ENCODE measurements at places on chromosomes 1 and 21.
A peak's percentile ranks its signal among the peaks of the same experiment; 100 is the strongest.

GRCh38 chr1:183836598-183836997 is 31.7 kb downstream of the RGL1 start:
- DNase-seq = no peak

GRCh38 chr1:110708974-110709440 is 34.3 kb upstream of the KCNA3 start:
- no peak for DNase-seq

- DNase-seq = no peak
Observed at GRCh38 chr1:210260096-210260495, 27.5 kb downstream of the SERTAD4 start.

GRCh38 chr1:43716559-43717281 is 9.4 kb downstream of the ST3GAL3 start:
- DNase-seq = no peak

DNA sequence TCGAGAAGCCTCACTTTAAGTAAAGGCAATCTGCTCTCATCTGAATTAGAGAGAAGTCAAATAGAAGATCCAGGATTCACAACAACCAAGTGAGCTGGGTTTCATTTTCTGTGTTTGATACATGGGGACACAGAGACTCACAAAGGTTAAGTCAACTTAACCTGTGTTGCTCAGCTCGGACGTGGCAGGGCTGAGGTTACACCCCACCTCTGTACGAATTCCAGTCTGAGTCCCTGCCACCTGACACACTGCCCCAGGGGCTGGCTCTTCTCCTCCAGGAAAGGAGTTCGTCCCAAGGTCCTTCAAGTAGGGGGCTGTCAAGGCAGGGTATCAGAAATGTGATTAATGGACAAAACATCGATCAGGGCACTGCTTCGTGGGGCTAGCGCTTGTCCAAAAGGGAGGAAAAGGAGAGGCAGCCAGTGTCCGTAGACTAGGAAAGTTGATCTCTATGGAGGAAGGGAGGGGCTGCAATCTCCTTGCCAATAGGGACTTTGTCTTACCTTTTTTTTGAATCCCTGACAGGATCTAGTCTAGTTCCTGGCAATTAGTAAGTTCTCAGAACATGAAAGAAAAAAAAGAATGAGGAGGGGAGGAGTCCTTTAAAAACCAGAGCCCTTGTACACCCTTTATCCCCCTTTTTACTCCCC is 116.4 kb downstream of the CNIH3 start:
- DNase-seq = no peak

DNA sequence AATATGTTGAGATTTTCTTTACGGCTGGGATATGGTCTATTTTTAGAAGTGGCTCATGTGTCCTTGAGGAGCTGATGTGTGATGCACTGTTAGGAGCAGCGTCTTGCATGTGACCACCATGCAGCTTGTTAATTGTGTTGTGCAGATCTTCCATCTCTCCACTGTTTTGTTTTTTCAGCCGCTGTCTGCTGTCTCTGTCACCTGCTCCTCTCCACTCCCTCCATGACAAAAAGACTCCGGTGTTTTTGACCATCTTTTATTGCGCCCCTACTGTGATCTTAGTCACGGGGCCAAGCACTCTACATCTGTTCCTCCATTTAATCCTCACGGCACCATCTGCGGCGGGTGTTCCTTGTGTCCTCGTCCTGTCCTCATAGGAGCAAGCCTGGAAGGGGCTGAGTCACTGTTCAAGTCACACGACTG is 51.8 kb downstream of the ADARB1 start:
- no peak for DNase-seq

- DNase-seq = no peak
Observed at GRCh38 chr1:233654658-233655280, 40.9 kb downstream of the KCNK1 start.

DNA sequence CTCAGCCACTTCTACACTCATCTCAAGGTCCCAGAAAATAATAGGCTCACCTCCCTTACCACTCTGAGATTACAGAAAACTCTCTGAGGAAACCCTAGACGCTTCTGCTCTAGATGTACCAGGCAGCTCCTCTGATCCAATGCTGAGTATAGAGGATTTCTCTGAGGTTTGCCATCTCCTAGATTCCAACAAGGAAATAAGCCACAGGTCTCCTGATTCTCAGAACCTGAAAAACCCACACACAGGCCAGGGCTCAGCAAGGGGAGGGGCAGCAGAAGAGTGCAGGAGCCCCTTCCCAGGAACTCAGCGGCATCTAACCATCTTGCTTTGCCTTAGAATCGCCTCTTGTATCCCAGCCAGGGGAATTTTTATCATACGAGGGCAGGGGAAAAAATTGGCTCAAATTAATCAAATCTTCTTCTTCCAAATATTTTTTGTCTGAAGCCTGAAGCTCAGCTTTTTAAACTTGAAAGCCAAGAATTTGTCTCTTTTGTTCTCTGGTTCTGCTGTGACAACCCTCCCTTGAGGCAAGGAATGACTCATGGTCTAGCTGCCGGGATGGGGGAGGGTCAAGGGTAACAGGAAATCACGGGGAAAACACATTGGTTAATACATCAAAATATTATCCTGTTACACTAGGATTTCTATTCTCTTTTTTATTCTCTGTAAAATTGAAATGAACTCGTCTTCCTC is 30.8 kb downstream of the GORAB start:
- no peak for DNase-seq

DNA sequence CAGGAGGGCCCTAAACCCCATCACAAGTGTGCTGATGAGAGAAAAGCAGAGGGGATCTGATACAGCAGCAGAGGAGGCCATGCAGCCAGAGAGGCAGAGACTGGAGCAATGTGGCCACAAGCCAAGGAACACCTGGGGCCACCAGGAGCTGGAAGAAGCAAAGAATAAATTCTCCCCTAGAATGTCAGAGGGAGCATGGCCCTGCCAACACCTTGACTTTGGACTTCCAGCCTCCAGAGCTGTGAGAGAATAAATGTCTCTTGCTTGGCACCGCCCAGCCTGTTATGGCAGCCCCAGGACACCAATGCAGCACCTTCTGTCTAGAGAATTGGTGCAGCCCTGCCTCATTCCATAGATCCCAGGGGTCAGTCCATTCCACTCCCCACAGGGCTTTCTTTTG is 25.3 kb downstream of the UBASH3A start:
- no peak for DNase-seq

- no peak for DNase-seq
Observed at GRCh38 chr1:23902321-23903278, 10.6 kb downstream of the CNR2 start.

GRCh38 chr1:24874056-24874455 is 56.0 kb downstream of the RUNX3 start:
- no peak for DNase-seq

- DNase-seq = no peak
Observed at GRCh38 chr1:161915051-161915503, 108.6 kb downstream of the OLFML2B start.

DNA sequence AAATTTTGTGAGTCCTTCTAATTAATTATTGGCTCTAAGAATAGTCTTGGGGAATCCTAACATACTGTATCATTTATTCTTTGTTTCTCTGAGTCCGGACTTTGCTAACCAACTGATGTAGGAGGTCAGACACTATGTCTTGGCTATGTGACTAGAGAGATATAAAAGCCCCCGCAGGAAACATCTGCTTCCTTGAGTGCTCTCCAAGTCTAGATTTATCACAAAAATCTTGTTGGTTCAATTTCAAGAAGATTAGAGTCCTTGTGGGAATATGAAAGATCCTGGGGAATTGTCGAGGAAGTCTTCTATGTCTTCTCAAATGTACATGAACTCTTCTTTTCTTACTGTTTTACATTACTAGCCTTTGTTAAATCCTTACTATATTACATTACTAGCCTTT is 1712.5 kb downstream of the NCAM2 start:
- DNase-seq = no peak

DNA sequence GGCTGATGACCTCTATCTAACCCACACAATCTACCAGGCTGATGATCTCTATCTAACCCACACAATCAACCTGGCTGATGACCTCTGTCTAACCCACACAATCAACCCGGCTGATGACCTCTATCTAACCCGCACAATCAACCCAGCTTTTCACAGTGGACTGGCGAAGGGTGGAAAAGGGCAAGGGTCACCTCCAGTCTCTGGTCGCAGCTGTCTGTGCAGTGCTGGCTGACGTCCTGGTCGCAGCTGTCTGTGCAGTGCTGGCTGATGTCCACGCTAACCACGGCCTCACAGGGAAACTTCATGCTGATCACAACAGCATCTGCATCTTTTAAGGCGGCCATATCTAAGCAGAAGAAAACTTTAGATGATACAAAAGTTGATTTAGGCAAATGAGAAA is 12.2 kb upstream of the CCDC27 start:
- no peak for DNase-seq

- DNase-seq = no peak
Observed at GRCh38 chr1:107842241-107842640, 122.7 kb downstream of the VAV3 start.

GRCh38 chr1:110310300-110310699 is 28.9 kb upstream of the RBM15 start:
- DNase-seq = no peak

DNA sequence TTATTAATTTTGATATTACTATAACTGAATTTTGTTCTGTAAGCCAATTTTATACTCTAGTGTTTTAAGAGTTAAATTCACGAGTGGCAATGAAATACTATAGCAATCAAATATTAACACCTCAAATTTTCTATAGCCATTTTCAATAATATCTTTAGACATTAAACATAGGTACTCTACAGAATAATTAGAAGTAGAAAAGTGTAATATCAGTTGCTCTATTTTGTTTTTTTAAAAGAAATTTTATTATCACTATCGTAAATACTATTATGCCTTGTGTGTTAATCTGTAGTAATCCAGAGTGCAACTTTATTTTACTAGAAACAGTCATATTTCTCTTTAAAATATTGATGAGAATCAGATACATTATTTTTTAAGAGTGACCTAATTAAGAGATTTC is 691.2 kb downstream of the USP25 start:
- no peak for DNase-seq

DNA sequence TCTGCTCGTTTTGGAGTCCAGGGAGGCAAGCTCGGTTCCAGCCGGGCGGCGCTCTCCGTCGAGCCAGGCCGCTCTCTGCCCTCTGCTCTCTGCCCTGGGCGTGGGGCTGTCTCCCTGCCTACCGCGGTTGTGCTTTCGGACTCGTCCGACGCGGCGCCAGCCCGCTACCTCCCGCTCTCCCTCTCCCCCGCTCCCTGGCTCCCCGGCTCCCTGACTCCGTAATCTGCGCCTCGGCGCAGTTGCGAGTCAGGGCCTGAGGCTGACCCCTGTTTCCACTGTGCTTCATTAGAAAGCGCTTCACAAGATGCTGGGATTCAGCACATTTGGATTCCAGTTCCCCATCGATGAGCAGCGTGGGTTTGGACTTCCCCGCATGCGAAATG is 2.2 kb downstream of the SOX13 start:
- DNase-seq = no peak

DNA sequence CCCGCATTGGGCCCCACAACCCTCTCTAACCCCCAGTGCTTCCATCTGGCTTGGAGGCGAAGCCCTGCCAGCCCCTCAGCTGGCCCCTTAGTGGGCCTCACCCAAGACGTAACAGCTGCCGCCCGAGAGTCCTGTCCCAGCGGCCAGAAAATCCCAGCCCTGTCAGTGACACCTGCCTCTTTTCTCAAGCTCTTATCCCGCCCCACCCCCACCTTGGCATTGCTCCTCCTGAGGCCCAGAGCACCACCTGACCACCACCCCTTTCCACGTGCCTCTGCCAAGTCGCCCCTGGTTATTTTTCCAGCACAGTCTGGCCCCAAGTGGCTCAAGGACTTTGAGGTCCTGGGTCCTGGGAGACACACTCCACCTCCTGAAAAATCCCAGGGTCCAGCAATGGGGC is 5.9 kb upstream of the CTRC start:
- no peak for DNase-seq

DNA sequence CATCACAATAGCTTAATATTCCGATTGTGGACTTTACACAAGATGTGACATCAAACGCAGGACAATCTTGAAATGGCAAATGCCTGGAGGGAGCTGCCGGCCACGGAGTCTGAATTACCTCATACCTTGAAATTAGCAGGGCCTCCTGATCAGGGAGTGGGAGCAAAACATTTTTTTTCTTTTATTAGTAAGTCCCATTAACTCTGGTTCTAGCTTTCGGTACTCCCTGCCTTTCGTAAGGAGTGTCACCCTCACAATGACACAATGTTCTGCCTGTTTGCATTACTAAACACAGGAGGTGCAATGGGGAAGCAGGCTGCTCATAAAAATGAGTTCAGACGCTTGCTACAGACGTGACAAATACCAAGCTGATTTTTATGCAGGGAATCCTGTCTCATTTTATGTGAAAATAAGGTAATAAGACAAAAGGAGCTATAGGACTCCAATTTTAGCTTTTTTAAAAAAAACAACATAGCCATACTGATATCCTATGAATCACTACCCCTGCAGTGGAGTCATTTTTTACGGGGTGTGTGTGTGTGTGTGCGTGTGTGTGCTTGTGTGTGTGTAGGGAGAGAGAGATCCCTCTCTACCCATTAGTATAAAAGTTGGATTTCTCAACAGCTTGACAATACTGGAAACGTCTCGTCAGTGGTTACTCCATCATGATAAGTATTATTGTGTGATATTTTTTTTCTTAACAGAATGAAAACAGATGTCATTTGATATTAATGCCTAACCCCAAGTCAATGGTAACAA is 205.1 kb upstream of the RUNX1 start:
- no peak for DNase-seq

DNA sequence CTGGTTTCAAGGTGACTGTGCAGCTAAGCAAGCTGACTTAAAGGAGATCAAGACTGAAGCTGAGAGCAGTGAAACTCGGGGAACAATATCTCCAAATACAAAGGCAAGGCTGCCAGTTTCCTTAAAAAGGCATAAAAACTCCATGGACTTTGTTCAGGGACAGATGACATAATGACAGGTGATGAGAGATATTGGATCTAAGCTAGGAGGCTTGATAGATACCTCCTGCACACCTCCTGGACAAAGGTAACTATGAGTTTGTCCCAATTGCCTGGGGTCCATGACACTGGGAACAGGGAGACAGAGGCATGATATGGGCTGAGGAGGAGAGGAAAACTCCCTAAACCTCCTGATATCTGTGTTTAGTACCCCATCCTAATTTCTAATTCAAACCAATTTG is 55.2 kb downstream of the PRKAB2 start:
- DNase-seq = no peak

- no peak for DNase-seq
Observed at GRCh38 chr21:25559746-25560145, 47.5 kb downstream of the MRPL39 start.

- DNase-seq = peak; percentile 51
Observed at GRCh38 chr1:217333939-217334338, 297.0 kb downstream of the GPATCH2 start.

DNA sequence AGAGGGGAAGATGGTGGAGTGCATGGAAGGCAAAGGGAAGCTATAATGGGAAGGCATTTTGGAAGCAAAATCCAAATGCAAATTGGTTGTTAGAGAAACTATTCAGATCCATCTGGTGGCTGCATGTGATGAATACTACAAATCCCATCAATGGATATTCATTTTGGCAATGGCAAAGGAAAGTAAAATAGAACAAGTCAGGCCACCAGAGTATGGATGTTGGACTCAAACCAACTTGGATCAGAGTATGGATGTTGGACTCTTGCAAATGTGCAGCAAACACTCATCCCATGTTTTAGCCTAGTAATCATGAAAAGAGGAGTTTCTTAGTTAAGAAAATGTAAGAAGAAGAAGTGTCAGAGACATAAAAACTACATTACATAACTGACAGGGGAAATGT is 289.6 kb upstream of the DAB1 start:
- DNase-seq = no peak

GRCh38 chr1:36099681-36100341 is 11.1 kb downstream of the ADPRS start:
- peak; percentile 82 for DNase-seq

- DNase-seq = no peak
Observed at GRCh38 chr1:204128464-204128963, 23.3 kb downstream of the ETNK2 start.
